Naive B cell (primary cell): ENCODE measurements at places on chromosomes 5 and 9.

DNA sequence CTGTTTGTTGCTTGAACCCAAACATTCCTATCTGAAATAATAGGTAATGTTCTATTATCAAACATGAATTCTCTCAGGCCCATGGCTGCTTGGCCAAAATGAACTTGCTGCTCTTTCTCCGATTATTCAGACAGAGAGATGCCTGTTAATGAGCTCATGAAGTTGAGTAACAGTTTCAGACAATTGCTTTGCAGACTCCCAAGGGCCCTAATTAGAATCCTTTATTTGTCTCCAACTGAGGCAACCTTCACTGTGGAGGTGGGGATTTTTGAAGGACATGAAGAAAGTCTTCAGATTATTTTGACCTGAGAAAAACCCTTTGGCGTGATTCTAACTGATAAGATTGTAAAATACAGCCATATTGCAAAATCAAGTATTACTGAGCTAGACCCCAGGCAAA, 466.7 kb downstream of the NFIB start:
- no peak for DNase-seq

GRCh38 chr5:159861086-159861485, 55.2 kb upstream of the ADRA1B start:
- DNase-seq = no peak

DNA sequence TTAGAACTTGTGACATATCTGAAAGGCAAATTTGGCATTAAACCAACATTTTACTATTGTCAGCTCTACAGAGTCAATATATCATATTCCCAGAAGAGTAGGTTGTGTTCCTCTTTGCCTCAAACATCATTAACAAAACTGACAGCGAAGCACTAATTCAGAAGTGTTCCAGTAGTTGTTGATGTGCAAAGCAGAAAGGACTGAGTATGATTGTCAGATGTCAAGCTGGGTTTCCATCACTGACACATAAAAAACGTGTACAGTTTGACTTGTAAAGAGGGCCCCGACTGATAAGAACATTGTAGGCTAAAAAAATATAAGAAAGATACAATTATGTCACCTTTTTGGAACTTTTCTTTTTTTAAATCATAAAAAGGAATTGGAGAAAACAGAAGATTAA, 101.5 kb upstream of the ZNF608 start:
- no peak for DNase-seq

GRCh38 chr9:68708513-68708912, 3.5 kb downstream of the PIP5K1B start:
- peak; percentile 51 for DNase-seq

DNA sequence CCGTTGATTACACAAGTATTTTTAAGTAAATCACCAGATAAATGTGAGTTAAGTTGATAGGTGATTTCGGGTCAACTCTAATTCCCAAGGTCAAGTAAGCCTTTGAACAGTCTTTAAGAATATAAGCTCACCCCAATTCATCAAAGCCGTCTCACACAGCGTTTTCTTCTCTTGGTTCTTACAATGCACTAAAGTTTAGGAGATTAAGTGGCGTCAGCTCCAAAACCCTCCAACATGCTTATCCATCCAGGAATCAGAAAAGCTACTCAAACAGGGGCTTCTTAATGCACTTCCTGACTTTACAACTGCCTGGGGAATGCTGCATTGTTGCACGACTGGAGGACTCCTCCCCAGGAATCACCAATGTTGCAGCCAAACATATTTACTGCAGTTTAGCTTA, 206.2 kb upstream of the EFNA5 start:
- no peak for DNase-seq

DNA sequence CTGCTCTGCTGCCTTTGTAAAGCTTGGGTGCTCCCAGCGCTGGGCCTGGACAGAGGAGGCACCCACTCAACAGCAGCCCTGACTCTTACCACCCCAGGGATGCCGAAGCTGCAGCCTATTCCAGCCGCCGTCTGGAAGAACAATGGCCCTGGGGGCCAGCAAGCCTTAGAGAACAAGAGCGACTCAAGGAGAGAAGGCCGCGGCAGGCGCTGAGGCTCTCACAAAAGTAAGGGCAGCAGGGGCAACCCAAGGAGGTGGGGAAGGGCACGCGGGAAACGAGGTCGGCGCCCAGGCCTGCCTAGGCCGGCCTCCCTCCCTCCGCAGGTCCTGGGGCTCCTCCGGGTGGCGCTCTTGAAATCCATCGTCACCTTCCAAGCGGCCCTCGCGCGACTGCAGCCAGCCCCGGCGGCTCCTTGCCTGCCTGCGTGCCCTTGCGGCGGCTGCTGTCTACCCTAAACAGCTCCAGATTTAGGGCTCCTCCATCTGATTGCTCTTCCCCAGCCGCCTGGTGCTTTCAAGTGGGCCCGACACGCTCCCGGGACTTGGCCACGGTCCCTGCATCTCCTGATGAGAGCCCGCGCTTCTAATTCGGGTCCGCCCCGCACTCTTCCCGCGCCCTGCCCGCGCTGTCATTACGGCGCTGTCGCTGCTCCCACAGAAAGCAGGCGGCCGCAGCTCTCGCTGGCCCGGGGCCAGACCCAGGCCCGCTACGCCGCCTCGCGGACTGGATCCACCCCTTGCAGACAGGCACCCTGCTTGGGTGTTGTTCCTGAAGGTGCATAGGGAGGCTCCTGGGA, 213.3 kb downstream of the SEMA6A start:
- DNase-seq = no peak

GRCh38 chr5:9479990-9480389, 65.9 kb downstream of the SEMA5A start:
- DNase-seq = no peak

GRCh38 chr5:2998106-2998505, 246.6 kb upstream of the IRX2 start:
- no peak for DNase-seq

- peak; percentile 84 for DNase-seq
These were observed 129.0 kb downstream of the SNX18 start for GRCh38 chr5:54646356-54647101.

- DNase-seq = no peak
These were observed 18.4 kb upstream of the IL17B start for GRCh38 chr5:149397530-149397929.

- no peak for DNase-seq
These were observed 191.6 kb downstream of the C9orf152 start for GRCh38 chr9:110016340-110016739.

GRCh38 chr9:4299005-4299795, 668 bp downstream of the GLIS3 start:
- DNase-seq = no peak

GRCh38 chr9:126617003-126617822, 3.5 kb downstream of the LMX1B start:
- no peak for DNase-seq

- DNase-seq = no peak
These were observed 27.8 kb downstream of the ROPN1L start for GRCh38 chr5:10469253-10470050.

GRCh38 chr5:151123897-151124751, 33.5 kb downstream of the ANXA6 start:
- peak; percentile 95 for DNase-seq

DNA sequence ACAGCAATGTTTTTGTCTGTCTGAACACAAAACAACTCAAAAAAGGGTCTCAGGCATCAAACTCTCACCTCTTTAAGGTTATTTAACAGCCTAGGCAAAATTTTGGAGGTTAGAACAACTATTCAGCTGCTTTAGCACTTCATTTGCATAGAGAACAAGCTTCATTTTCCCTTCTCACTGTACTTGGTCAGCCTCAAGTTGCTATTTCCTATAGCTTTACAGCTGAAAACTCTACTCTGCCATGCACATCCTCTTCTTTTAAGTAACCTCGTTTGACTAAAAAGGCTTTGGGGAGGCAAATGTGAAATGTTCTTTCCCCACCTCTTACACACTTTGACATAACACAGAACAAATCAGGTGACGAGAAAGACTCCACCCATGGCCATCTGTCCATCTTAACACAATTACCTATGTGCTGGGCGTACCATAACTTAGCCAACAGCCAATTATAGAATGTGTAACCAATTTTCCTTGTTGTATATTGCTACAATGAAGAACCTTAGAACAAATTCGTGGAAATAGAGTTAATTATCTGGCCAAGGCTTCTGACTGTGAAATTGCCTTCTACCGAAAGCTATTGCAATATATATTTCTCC, 195.7 kb downstream of the DCP2 start:
- no peak for DNase-seq

DNA sequence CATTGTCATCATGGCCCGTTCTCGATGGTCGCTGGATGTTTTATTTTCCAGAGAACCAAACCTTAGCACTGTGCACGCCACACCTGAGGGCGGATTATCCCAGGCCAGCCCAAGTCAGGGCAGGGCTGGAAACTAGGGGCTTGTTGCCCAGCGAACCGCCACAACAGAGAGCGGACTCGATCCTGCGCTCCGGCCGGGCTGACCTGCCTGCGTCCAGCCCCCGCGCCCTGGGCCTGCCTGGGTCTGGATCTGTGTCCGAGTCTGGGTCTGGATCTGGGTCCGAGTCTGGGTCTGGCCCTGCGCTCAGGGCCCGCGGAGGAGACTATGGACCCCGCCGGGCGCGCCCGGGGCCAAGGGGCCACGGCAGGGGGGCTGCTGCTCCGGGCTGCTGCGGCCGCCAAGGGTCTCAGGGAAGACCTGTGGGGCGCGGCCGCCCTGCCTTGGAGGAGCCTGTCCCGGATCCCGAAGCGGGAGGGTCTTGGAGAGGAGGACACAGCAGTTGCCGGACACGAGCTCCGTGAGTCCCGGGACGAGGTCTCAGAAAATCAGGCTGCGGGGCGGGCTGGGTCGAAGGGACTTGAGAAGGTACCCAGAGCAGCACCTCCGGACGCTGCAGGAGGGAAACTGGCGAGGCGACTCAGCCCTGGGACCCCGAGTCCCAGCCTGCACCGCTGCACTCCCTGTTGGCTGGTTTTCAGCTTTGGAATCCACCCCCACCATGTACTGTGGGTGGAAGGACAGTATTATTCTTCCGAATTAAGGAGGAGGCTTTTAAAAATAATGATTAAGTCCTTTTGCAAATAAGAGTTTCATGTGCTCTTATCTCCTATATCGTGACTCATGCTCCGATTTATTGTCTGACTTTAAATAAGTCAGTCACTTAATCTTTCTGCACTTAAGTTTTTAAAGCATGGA, at the start of gene ANKDD1B:
Gene ANKDD1B, plus strand, starts transcription at position 143 of the 915 bp plus-strand sequence. Its CDS starts 182 bp downstream, at position 325.
- DNase-seq = no peak

DNA sequence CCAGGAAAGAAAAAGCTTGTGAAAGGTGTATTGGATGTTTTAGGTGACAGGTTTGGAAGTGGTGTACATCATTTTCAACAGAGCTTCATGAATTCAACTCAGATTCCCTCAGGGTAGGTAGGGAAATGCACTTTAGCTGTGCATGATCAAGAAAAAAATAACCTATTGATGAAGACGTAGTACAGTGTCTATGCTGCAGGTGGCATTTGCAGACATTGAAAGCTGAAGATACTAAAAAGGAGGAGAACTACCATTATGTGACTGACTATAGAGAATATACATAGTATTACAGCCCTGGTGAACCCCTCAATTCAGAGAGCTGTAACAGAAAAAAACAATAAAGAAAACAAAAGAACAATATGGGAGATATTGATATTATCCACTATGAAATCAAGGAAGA, 2344.7 kb upstream of the ACO1 start:
- no peak for DNase-seq

DNA sequence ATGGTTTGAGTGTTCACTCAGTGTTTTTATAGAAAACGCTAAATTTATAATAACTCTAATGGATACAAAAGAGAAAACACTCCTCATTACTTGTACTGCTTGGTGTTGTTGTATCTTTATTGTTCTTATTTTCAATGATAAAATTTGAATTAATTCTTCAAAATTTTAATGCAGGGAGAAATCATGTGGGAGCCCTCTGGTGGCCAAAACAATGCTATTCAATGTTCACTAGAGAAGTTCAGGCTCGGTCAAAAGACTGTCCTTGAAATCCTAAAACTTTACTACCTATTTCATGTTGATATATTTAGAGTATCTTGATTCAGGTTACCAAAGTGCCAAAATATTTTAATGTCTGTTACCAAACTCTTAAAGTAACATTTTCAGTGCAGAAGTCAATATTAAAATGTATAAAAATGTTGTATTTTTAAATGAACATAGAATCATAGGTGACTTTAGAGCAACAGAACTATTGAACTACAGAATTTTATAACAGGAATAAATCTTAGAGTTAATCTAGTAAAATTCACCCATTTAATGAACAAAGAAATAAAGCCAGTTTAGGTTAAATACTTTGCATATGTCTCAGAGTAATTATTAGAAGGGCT, 1259.8 kb downstream of the PTPRD start:
- DNase-seq = no peak

DNA sequence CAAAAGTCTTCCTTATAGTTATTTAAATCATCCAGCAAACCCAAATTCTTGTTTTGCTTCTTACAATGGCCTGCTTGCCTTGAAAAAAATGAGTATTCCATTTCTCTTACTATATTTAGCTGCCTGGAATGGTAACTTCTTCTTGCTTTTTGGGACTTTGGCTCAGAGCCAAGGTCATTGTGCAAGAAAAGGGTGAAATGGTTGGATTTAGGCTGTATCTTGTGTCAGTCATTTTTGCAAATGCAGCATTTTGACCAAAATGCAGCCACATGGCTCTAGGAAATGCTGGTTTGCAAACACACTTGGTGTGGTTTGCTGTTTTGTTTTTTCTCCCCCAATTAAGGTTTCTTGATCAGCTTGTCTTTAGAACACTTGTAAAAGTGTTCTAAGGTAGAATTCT, 133.3 kb upstream of the ELL2 start:
- no peak for DNase-seq
